ENCODE measurements at places on chromosomes 5 and 9.

- no peak for DNase-seq
Measured at GRCh38 chr9:96483733-96484390, 33.9 kb downstream of the HABP4 start.

DNA sequence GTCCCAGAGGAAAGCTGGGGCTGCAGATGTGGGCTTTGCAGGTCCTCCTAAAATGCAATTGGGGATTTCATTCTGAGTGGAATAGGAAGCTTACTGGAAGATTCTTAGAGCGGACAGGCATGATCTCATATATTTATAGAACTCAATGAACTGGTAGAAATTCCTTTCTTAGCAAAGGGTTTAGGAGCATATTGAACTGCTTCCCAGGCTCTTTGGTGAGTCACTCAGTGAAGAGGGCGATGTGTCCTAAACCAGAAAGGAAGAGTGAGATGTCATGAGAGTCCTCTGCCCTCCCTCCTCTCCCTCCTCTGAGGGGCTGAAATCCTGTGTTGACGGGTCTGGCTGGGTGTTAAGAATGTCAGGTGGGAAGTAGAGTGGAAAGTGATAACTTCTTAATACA lies 26.3 kb upstream of the SEMA6A start:
- DNase-seq, result no peak

DNA sequence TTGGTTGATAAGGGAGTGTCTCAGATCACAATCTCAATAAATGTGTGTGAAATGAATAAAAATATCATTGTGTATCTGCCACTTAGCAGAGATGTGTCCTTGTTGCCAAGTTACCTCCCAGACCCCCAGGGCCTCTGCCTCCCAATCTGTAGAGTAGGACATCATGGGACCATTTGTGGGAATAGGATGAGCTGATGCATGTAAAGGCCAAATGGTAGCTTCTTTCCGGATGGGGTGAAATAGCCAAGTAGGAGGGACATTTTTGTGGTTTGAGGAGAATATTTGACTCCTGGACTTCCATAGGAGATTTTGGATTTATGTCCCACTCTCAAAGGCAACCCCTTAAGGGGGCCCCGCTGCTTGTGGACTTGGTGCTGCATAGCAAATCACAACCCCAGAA lies 82.6 kb upstream of the HRH2 start:
- DNase-seq, result no peak

- no peak for DNase-seq
Measured at GRCh38 chr9:72460342-72461312, 60.8 kb upstream of the TMC1 start.

GRCh38 chr5:177085985-177086653 lies 596 bp upstream of the FGFR4 start:
- no peak for DNase-seq

- DNase-seq, result no peak
Measured at GRCh38 chr5:2096887-2097505, 214.3 kb upstream of the IRX4 start.

DNA sequence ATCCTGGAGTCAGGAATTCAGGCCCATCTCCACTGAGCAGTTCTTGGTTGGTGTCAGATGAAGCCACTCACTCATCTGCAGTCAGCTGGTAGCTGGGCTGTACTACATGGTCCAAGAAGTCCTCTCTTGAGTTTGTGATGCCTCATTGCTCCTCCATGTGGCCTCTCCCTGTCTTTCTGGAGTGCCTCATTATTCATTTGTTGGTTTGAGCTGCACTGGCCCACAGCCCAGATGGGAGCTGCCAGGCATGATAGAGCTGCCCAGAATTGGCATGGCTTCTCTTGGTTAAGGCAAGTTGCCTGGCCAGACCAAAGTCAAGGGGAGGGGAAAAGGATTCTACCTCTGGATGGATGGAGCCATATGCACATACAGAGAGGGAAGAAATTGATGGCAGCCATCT lies 8.0 kb downstream of the PTCD2 start:
- DNase-seq, result no peak

- no peak for DNase-seq
Measured at GRCh38 chr9:101226161-101226560, 158.6 kb downstream of the BAAT start.

- DNase-seq, result no peak
Measured at GRCh38 chr5:77170-77501, 14.8 kb upstream of the PLEKHG4B start.

- DNase-seq, result no peak
Measured at GRCh38 chr9:134211811-134212485, 47.6 kb upstream of the RNU6ATAC start.

DNA sequence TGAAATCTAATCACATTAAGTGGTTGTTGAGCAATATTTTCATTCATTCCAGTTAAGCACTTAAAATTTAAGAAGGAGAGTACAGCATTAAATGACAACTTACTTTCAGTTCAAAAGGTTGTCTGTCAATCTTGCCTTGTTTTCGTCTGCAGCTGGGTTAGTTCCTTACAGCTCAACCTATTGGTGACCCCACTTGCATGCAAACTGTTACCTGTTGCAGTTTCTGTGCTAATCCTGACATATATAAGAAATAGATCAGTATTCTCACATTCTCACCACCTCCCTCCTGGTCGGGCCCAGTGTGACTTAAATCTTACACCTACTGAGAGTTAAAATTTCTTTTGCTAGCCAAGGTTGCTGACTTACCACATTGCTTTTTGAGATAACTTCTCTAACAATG lies 191.8 kb upstream of the SMC2 start:
- no peak for DNase-seq

DNA sequence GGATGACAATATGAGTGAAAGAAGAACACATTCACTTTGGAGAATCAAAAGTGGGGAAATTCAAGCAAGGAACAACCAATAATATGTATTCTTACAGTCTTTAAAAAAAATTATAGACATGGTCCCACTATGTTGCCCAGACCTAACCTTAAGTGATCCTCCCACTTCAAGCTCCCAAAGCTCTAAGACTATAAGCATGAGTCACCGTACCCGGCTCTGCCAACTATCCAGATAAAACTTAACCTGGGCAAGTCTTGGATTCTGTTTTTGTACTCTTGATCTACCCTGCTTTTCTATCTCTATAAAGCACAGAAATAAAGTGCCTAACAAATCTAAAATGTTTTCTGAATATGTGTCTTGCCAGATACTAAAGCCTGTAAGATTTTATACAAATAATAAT lies 30.9 kb downstream of the CEMIP2 start:
- DNase-seq, result no peak

- no peak for DNase-seq
Measured at GRCh38 chr9:94919376-94920098, 193.0 kb downstream of the AOPEP start.

DNA sequence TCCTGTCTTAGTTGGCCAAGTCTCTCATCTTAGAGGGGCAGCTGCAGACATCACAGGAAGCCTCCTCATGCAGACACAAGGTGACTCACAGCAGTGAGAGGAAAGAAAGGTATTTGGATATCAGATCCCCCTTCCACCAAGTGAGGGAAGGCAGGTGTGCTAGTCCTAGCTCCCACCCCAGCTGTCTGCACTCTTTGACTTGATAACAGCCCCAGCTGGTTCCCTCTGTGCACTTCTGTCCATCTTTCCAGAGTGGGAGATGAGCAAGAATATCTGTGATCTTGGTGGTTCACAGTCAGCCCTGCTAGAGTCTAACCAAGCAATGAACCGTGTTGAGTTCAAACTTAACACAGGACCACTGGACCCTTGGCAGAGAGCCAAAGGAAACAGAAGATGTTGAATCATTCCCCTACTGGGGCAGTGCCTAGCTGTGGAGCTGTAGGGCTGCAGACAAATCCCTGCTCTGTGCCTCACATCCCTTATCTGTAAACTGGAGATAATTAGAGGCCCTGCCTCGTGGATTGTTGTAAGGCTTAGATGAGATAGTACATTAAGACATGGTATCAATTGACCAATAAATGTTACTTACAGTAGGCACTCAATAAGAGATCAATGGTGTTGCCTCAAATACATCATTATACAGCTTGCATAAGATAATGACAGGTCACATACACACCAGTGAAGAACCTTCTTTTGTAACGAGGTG lies 39.1 kb downstream of the SH3RF2 start:
- DNase-seq, result no peak

- no peak for DNase-seq
Measured at GRCh38 chr9:136225366-136225747, 20.3 kb downstream of the QSOX2 start.

GRCh38 chr5:179699616-179700237 lies 960 bp downstream of the CANX start:
- DNase-seq, result peak; percentile 74
